ENCODE measurements at places on chromosomes 12 and 14.

DNA sequence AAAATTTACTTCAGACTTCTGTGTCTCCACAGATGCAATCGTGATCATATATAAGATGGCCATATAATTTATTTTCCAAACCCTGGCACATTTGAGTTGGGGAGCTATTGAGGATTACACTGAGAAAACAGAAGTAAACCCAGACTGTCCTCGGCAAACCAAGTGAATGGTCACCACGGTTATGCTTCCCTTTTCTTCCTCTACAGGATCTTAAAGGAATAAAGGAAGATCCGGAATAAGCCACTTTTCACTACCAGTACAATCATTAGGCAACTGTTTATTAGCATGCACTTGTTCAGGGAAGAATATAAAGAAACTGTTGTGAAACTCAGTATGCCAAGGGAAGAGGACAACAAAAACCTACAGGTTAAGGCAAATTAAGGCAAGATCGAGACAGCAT lies 27.6 kb downstream of the SBNO1 start:
- no peak for DNase-seq

DNA sequence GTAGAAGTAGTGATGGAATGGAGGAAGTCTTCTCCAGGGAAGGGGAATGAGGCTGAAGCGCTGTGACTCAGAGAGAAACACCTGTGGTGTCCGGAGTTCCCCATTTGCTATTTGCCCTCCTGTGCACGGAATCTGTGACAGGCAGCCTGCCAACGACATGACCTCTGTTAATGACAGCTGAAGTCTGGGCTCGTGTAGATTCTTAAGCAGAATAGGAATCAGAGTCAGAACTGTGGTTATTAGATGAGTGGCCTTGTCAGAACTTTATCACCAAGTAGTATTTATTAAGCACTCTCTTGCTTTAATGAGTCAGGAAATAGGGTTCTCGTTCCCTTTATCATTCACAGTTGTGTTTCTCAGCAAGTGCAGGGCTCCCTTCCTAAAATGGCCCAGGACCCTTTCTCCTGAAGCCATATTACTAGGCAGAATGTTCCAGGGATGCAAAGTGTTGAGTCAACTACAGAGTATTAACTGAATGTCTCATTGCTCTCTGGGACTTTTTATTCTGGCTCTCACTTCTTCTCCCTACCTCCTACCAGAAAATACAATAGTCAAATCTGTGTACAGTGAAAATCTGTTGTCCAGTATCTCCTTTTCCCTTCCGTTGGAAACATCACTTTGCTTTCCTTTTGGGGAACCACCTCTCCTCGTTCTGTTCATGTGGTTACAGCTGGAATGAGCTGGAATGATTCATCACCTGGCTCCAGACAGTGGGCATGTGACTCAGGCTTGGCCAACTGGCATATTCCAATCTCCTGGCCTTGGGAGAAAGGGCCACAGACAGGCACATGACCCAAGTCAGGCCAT lies 77.8 kb upstream of the MAX start:
- DNase-seq, result no peak

DNA sequence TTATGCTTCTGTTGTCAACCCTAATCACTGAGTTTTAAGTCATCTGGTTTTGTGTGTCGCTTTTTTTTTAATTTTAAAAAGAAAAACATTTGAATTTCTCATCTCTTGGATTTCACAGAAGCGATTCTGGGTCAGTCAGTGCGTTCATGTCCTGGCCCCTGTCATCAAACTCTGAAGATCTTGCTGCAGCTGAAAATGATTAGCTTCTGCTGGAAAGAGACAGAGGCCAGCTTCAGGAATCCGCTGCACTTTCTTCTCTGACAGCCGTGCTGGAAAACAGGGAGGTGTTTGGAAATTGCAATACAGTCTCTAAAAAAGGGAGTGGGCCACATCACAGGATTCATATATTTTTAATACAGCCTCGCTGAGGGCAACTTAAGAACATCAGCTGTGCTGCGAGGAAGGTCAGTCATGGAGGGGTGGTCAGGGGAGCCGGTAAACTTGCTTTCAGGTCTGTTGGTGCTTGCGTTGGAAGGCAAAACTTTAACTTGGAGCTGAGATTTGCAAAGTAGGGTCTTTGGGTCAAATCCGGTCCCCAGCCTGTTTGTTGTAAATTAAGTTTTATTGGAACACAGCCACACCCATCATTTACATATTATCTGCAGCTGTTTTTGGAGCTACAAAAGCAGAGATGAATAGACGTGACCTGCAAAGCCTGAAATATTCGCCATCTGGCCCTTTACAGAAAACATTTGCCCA lies 190.8 kb downstream of the AACS start:
- no peak for DNase-seq

DNA sequence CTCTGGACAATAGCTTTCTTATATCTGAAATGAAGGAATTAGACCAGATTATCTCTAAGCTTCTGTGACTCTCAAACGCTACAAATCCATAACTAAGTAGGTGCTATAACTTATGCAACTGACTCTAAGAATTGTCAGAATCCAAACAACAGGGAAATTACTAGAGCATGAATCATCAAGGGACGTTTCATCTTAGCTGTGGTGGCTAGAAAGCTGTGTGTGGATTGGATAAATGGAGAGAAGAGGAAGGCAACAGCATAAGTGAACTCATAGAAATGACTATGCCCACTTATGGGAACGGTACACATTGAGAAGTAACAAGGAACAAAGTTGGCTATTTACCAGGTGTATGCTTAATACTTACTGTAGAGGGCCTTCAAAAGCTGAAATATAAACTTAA lies 96.0 kb upstream of the NEDD1 start:
- DNase-seq, result peak; percentile 65

DNA sequence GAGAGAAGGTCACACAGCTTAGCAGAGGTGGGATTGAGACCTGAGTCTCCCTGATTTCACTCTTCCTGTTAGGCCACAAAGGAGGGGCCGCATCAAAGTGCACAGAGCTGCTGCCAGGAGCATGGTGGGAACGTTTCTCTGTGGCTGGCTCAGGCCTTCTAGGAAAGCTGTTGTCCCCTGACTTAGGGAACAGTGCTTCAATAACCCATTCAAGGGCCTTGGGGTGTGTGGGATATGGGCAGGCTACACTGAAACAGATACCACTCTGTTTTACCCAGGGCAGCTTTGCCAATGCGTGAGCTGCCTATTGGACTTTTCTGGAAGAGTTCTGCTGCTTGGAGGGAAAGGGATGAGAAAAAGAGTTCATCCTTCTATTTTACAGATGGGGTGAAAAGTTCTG lies 110.0 kb downstream of the ADCK1 start:
- no peak for DNase-seq

GRCh38 chr14:36807727-36808126 lies 146.1 kb downstream of the PAX9 start:
- DNase-seq, result no peak

GRCh38 chr14:32087173-32087861 lies 10.2 kb downstream of the ARHGAP5 start:
- no peak for DNase-seq

DNA sequence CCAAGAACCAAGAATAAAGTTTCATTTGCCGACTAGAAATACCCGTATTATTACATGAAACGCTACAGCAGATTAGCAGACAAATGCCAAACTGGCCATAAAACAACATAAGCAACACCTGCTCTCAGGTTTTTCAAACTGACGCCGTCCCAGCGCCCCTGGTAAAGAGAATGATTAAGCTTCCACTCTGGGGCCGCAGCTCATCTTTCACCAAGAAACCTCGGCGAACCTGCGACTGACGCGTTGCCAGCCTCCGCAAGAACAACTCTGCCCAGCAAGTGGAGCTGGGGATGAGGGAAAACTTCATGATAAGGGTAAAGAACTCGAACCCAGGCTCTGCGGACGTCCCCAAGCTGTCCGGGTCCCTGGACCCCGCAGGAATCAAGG lies 530 bp downstream of the ARL1 start:
- DNase-seq, result no peak

GRCh38 chr14:104800015-104800770 lies 708 bp upstream of the ZBTB42 start:
- peak; percentile 62 for DNase-seq

- peak; percentile 16 for DNase-seq
These were observed 132.3 kb downstream of the SNAPC1 start for GRCh38 chr14:61894452-61895077.

DNA sequence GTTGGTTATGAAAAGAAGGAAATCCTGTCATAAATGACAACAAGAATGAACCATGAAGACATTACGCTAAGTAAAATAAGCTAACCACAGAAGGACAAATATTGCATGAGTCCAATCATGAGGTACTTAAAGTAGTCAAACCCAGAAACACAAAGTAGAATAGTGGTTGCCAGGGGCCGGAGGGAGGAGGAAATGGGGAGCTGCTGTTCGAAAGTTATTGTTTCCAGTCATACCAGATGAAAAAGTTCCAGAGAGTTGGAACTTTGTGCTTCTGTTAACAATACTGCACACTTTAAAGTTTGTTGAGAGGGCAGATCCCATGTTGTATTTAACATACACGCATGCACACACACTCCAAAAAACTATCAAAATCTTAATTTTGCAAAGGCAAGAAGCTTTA lies 69.3 kb downstream of the COCH start:
- no peak for DNase-seq

- DNase-seq, result no peak
These were observed 42.8 kb downstream of the PITPNM2 start for GRCh38 chr12:123107926-123108681.

DNA sequence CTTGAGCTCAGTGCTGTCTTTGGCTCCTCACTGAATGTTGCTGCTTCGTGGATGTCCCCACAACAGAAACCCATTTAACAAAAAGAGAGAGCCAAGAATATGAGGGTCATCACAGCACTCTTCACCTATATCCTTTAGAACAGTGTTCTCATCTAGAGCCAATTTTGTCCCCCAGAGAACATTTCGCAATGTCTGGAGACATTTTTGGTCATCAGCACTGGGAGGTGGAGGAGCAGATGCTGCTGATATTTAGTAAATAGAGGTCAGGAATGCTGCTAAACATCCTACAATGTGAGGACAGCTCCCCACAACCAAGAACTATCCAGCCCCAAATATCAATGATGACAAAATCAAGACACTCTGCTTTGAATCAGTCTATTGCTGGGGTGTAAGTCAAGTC lies 92.5 kb downstream of the BBS10 start:
- no peak for DNase-seq

- DNase-seq, result no peak
These were observed 180.2 kb upstream of the SYT1 start for GRCh38 chr12:78684419-78684818.

DNA sequence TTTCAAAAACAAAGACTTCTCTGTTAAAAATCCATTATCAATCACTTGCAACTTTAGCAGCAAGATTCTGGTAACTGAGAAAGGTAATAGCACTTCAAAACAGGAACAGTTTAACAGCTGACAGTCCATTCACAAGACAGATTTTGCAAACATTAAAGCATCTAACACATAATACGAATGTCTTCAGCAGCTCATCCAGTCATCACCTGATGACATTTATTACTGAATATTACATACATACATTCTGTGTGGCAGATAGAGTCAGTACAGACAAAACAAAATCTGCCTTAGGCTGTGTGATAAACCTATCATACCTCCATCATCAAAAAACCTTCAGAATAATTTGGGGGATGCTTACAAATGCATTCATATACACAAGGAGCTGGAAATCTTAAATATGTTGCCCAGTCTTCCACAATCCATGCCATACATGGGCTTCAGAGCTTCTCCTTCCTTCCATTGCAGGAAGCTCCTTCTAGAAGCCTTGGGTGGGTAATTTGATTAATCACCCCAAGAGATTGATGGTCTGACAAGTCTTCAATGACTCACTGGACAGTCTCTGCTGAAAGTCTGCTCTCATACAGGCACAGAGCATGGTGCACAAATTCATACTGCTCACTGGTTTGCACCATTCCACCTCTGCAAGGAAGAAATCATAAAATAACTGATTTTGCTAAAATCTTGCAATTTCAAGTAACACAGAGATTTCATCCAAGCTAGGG lies 1.6 kb upstream of the PTPRB start:
- DNase-seq, result no peak

- peak; percentile 98 for DNase-seq
These were observed 19.3 kb upstream of the SERPINA6 start for GRCh38 chr14:94342334-94342934.

GRCh38 chr14:68592948-68593556 lies 199.8 kb downstream of the ZFP36L1 start:
- DNase-seq, result no peak

DNA sequence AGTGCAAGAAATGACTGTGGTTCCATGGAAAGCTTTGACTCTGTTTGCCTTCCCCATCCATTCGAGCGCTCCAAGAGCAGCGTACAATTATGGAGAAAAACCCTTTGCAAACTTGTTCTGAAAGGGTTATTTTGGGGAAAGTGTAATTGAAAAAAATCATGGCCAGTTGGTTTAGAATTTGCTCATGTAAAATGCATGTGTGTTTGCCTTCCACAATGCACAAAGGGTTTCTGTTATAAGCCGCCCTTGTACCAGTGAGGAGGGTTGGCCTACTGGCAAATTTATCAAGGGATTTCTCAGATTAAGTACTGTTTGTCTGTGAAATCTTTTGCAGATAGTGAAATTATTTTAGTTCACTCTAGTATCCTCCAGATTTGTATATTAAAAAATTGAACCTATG lies 62.7 kb upstream of the PELI2 start:
- no peak for DNase-seq

DNA sequence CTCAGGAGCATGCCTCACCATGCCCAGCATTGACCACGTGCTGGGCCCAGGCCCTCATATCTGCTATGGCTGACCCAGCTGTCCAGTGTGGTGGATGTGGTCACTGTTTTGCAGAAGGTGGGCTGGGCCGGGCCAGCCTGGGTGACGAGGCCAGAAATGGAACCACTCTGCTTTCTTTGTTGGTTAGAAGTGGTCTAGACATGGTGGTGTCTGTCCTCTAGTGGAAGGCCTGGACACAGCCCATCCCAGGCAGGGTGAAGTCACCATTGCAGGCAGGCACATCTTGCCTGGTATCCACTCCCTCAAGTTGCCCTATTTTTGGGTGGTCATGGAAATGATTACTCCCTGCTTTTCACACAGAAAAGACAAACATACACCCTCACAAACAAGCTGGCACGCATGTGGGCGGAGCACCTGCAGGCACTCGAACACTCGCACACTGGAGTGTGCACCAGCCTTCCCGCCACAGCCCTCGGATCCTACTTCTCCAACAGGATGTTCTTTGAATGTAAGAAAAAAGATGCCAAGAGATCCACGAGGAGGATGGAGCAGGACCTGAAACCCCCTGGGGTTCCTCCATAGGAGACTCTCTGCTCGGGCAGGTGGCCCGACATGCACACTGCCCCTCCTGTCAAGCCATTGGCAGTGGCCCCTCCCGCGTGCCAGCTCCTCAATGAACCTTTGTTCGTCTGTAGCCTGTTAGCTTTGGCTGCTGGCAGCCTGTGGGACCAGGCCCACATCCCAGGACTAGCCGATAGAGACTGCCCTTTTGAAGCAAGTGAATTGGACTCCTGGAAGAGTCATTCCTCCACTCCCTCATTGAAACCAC lies 38.4 kb downstream of the MLXIP start:
- no peak for DNase-seq

DNA sequence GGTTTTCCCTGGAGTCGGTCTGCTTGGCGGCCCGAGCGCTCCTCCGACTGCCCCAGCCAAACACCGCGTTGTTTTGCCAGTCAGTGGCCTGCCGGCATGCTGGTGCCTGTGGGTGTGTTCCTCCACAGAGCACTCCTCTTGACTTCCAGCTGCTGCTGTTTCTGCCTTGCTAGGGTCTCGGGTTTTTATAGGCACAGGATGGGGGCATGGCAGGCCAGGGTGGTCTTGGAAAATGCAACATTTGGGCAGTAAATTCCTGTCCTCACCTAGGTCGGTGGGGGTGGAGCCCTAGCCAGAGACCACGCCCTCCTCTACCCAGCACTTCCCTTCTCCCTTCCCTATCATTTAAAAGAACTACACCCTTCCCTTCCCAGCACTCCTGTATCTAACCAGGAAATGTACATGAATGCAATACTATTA lies 34.7 kb upstream of the VASH1 start:
- DNase-seq, result no peak
